T-helper 2 cell treated with Interferon-gamma antibody and Interleukin-4, amounts not matched to agents 5 μg/mL and 100 μg/mL, for 36 hours (primary cell): ENCODE measurements at places on chromosomes 4 and X.

GRCh38 chrX:69386681-69387080, 117.4 kb upstream of the NALF2 start:
- DNase-seq: no peak
- no peaks in the 10 kb centered on the region for H3K4me1 ChIP-seq
- H3K27ac ChIP-seq: no peak overlapping the region
- H3K27me3 ChIP-seq: no peaks in the 10 kb centered on the region
- no peaks in the 10 kb centered on the region for H3K36me3 ChIP-seq

GRCh38 chr4:121272526-121272925, 108.3 kb downstream of the QRFPR start:
- peaks cover 13% of the 10 kb centered on the region for H3K27me3 ChIP-seq
- no peak for DNase-seq
- peaks cover 5% of the 10 kb centered on the region for H3K4me1 ChIP-seq
- no peak overlapping the region for H3K27ac ChIP-seq
- H3K4me3 ChIP-seq: no peak overlapping the region

GRCh38 chrX:110665223-110666002, 130.2 kb downstream of the CHRDL1 start:
- no peaks in the 10 kb centered on the region for H3K4me1 ChIP-seq
- no peak overlapping the region for H3K4me3 ChIP-seq
- no peaks in the 10 kb centered on the region for H3K36me3 ChIP-seq
- no peaks in the 10 kb centered on the region for H3K27me3 ChIP-seq

DNA sequence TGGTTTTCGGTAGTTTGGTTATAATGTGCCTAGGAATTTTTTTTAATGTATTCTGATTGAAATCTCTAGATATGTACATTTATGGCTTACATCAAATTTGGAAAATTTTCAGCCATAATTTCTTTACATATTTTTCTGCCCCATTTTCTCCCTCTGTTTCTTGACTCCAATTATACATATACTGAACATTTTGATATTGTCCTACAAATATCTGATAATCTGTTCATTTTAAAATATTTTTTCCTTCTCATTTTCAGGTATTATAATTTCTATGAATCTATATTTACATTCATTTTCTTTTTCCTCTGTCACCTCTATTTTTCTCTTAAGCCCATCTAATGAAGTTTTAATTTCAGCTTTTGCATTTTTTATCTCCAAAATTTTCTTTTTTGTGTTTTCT, 82.7 kb upstream of the TMLHE start:
- no peaks in the 10 kb centered on the region for H3K36me3 ChIP-seq
- no peaks in the 10 kb centered on the region for H3K4me1 ChIP-seq
- no peak for DNase-seq
- H3K27me3 ChIP-seq: no peaks in the 10 kb centered on the region

DNA sequence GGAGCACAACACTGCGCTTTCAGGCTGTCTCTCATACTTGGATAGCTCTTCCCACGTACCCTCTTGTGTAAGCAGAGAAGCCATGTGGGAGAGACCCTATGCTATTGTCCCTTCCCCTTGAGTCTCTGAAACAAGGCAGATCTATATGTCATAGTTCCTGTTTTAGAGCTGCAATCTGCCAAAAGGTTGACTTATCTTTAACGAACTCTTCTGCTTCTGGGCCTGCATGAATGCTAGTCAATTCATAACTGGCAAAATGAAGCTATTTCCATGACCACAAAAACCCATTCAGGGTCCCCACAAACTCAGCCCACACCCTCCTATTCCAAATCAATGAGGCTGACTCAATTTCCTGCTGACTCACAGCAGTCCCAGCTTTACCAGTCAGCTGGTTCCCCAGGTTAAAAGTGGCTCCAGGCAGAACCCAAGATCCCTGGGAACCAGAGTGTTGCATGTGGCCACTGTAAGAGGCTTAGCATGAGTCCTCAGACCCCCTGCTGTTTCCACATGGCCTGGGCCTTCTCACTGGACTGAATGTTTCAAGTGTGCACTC, 25.3 kb upstream of the SOD3 start:
- peaks cover 8% of the 10 kb centered on the region for H3K4me1 ChIP-seq
- peak; percentile 27 for DNase-seq
- H3K27me3 ChIP-seq: no peaks in the 10 kb centered on the region

DNA sequence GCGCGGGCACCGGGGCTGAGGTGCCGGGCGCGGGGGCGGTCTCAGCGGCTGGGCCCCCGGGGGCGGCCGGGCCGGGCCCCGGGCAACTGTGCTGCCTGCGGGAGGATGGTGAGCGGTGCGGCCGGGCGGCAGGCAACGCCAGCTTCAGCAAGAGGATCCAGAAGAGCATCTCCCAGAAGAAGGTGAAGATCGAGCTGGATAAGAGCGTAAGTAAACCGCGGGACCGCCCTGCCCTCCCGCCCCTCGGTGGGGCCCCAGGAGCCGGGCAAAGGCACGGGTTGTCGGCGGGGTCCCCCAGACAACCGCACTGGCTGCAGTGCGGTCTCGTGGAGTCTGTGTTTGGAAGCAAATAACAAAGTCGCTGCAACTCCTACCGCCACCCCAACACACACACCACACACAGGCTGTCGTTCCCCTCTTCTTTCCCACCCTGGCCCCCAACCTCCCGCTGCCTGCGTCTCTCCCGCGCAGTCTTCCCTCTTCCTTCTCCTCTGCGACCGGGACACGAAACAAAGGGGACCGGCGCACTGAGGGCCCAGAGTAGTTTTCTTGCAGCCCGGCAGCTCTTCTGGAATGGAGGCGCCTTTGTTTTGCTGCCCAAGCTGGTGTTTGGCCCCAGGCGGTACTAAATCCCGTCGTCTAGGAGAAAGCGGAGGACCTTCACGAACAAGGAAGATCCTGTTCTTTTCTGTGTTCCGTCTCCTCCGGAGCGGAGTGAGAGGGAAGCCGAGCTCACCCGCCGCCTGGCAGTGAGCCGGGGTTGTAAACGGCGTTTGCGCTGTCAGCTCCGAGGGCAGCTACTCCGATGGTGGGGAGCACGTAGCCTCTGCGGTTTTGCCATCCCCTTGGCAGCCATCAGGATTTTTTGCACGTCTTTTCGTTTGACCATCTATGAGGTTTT, 788 bp downstream of the SAP30 start:
- peaks cover 27% of the 10 kb centered on the region for H3K4me1 ChIP-seq
- DNase-seq: peak; percentile 48
- peak overlapping the region; percentile 98 for H3K4me3 ChIP-seq
- peaks cover 23% of the 10 kb centered on the region for H3K36me3 ChIP-seq
- no peaks in the 10 kb centered on the region for H3K27me3 ChIP-seq

DNA sequence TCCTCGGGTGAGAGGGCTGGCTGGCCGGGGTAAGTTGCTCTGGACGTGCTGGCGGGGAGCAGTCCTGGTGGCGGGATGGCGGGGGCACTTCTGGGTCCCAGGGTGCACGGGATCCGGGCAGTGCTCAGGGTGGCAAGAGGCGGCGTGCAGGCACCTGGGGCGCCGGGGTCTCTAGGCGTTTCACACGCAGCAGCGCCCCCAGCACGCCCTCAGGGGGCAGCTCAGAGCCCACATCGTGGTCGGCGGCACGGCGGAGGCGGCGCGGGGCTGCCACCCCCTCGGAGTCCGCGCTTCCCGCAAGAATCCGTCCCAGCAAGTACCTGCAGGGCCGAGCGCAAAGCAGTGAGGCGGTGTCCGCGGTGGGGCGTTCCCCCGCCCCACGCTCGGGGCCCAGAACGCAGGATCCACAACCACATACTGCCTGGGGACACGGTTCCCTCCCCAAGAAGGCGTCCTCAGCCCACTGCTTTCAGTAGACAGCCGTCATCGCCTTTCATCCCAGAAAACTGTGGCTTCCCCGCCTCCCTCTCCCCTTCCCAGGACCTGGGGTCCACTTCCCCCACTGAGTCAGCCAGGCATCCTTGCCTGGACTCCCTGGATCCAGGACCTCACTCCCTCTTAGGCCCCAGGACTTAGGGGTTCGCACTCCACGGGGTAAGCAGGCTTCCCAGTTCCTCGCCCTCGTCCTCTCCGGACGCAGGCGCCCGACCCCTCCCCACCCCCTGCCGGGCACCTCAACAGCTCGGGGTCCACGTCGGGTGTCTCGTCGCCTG, 4.1 kb downstream of the PCSK1N start:
- peaks cover 5% of the 10 kb centered on the region for H3K36me3 ChIP-seq
- H3K4me3 ChIP-seq: no peak overlapping the region
- peaks cover 62% of the 10 kb centered on the region for H3K27me3 ChIP-seq
- H3K27ac ChIP-seq: no peak overlapping the region

DNA sequence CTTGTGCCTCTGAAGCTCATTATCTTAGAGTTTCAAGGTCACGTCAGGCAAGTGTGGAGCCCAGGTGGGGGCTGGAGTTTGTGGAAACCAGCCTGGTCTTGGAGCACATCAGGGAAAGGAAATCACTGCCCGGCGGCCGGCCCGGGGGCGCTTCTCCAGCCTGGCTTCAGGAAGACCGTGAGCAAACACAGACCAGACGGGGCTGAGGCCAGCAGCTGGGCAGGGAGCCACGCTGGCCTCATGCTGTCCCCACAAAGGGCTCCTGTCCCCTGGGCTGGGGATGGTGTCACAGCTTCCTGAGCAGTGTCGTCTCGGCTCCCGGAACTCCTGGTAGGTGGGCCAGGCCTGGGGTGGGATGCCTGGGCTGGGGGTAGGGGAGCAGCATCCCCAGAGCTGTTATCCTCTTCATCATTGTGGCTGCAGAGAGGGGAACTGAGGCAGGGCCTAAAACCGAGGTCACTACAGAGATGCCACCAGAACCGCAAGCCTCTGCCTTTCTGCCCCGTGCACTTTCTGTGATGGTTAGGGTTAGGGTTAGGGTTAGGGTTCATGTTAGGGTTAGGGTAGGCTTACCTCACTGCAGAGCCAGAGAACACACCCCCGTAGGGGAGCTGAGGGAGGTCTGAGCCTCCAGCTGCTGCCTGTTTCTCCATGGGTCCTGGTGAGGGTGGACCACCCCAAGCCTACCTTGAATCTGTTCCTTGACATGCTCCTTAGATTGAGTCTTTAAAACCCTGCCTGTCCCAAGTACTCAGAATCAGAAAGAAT, 77.5 kb downstream of the HTRA3 start:
- H3K4me1 ChIP-seq: no peaks in the 10 kb centered on the region
- no peak overlapping the region for H3K27ac ChIP-seq
- H3K36me3 ChIP-seq: no peaks in the 10 kb centered on the region

DNA sequence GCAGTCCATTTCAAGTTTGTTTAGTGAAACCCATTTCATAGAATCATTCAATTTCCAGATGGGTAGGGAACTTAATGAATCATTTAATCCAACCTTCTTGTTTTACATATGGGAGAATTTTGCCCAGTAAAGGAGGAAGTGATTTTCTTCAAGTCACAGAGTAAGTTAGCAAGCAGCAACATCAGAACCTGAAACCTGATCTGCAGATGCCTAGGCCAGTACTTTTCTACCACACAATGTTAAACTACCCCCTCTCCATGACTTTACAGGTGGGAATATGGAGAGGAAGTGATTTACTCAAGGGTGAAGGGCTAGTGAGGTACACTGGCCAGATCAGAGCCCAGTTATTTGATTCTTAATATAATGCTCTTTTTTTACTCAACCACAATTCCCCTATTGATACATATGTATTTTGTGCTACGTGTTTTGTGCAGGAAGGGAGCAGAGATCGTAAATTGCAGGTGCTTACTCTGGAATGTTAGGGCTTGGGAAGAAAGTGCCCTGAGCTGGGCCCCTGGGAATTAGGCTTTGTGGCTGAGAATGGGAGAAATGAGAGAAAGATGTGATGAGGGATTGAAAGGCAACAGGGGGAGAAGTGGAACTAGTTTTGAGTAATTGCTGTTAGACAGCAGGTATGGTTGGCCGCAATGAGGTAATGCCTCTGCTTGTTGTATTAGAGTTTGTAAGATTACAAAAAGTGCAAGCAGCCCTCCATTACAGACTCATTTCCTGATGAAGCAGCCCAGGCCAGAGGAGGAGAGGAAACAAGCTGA, 6.8 kb downstream of the LHFPL1 start:
- H3K27me3 ChIP-seq: no peaks in the 10 kb centered on the region
- H3K27ac ChIP-seq: no peak overlapping the region
- no peak overlapping the region for H3K4me3 ChIP-seq
- DNase-seq: no peak
- H3K4me1 ChIP-seq: peaks cover 10% of the 10 kb centered on the region

GRCh38 chr4:106096454-106096853, 201.2 kb downstream of the NPNT start:
- H3K4me1 ChIP-seq: no peaks in the 10 kb centered on the region
- no peak overlapping the region for H3K4me3 ChIP-seq

- peaks cover 3% of the 10 kb centered on the region for H3K36me3 ChIP-seq
- H3K27me3 ChIP-seq: no peaks in the 10 kb centered on the region
- H3K4me3 ChIP-seq: no peak overlapping the region
- no peak overlapping the region for H3K27ac ChIP-seq
Observed at GRCh38 chrX:21632027-21632426, 26.1 kb downstream of the KLHL34 start.

- H3K36me3 ChIP-seq: no peaks in the 10 kb centered on the region
- H3K4me3 ChIP-seq: no peak overlapping the region
- H3K4me1 ChIP-seq: no peaks in the 10 kb centered on the region
- no peak overlapping the region for H3K27ac ChIP-seq
- DNase-seq: no peak
Observed at GRCh38 chrX:581720-582298, 48.8 kb upstream of the SHOX start.
